NCI-H187 treated with DMSO at 0.1 percent for 48 hours (cell line): ENCODE measurements at places on chromosomes 13 and 19.

- no peak for DNase-seq
Measured at GRCh38 chr13:30192320-30193093, 114.8 kb downstream of the KATNAL1 start.

GRCh38 chr13:33690354-33690753 lies 127.6 kb upstream of the RFC3 start:
- DNase-seq: no peak

GRCh38 chr19:37306383-37306963 lies 64.4 kb upstream of the ZNF527 start:
- no peak for DNase-seq

- no peak for DNase-seq
Measured at GRCh38 chr19:29508181-29508580, 17.6 kb upstream of the VSTM2B start.

- no peak for DNase-seq
Measured at GRCh38 chr19:38714354-38714778, 29.9 kb downstream of the CAPN12 start.

DNA sequence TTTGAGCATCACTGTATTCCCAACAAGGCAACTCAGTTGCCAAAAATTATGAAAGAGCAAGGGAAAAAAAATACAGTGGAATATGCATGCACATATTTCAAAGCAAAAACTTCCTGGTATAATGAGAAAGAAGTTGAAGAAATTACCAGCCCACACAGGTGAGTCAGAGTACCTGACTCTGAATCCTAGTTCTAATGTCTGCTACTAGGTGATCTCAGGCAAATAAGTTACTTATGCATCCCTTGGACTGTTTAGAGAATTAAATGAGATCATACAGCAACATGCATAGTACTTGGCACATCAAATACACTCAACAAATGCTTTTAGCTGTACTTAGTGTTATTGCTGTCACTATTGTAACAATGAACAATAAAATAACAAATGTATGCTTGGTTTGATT lies 144.9 kb downstream of the MIPEP start:
- no peak for DNase-seq

GRCh38 chr19:46220038-46220615 lies 9.4 kb upstream of the IGFL1 start:
- no peak for DNase-seq

DNA sequence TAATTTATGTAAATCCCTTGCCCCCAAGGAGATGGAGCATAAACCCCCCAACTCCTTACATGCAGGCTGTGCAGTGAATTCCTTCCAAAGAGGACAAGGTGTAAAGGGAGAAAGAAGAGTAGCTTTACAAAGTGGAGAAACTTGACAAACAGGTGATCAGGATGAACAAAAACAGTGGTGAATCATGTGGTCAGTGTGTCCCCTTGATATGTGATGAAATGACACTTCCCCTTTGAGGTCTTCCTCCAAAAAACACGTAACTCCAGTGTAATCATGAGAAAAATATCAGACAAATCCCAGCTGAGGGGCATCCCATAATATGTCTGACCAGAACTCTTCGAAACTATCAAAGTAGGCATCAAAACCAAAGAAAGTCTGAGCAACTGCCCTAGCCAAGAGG lies 29.5 kb upstream of the AKT2 start:
- no peak for DNase-seq

DNA sequence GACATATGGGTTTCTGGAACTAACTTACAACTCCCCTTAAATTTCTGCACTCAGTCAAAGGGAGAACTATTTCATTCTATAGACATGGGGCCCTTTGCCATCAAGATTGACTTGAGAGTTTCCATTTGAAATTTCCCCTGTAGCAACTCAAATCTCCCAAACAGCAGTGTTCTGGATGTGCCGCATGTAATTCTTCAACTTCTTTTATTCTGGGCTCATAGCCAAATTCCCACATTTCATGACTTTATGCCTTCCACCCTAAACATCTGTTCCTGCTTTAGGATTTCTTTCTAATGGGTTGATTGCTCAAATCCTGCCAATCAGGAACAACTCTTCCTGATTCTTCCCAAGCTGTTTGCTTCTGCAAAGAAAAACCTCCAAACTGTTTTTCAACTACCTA lies 336.0 kb downstream of the TBC1D4 start:
- DNase-seq: no peak

GRCh38 chr19:2534423-2535013 lies 58.6 kb downstream of the GADD45B start:
- DNase-seq: no peak

- DNase-seq: no peak
Measured at GRCh38 chr19:748274-748598, 2.7 kb upstream of the MISP start.

- no peak for DNase-seq
Measured at GRCh38 chr13:22175241-22175640, 504.4 kb downstream of the FGF9 start.

DNA sequence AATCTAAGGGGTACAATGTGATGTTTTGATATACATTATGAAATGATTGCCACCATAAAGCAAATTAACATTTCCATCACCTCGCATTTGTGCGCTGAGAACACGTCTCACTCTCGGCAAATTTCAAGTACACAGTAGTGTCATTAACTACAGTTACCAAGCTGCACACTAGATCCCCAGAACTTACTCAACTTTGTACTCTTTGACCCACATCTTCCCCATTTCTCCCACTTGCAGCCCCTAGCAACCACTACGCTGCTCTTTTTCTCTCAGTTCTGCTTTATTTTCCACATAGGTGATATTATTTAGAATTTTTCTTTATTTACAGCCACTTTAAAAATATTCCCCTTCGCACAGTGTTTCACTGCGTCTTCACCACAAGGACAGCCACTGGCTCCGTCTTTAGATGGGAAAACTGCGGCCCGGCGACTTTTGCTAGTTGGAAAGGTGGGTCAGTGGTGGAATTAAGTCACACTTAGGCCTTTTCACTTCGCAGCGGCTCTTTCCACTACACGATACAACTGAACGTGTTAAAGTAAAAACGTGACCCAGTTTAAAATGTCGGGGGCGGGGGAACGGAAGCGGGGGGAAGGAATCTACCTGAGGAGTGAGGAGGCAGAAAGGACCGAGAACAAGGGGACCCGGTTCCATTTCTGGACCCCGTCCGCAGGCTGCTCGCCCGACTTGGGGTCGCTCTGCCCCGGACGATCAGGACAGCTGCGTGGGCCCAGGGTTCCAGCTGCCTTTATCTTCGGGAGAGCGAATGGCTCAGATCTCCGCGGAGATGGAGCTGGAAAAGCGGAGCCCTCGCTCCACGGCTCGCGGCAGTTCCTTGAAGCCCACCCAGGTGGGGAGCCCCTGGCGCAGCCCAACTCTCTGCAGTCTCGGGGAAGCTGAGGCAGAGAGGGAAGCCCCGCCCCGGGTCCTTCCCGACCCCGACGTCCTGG lies 486.1 kb downstream of the UQCRFS1 start:
- DNase-seq: no peak

- no peak for DNase-seq
Measured at GRCh38 chr13:49399801-49400472, 43.9 kb downstream of the CAB39L start.
